Thoracic aorta endothelial cell (primary cell): ENCODE measurements at places on chromosomes 12 and 14. TPM values are rescaled to one million over a fixed set of nuclear protein-coding genes. Genes with fewer than 3 reads are reported as not detected.

ARMH4 gene
- 1.4 and 1.9 TPM in 2 replicates for total RNA-seq

KRT2 gene
- total RNA-seq, result not detected in 2 replicates

C1S gene
- total RNA-seq, result 0.57 and 1.2 TPM in 2 replicates

KERA gene
- not detected in 2 replicates for total RNA-seq

ANKRD33 gene
- total RNA-seq, result 0.27 and 0.86 TPM in 2 replicates

A2ML1 gene
- not detected in 2 replicates for total RNA-seq

SLC7A8 gene
- total RNA-seq, result 1.1 and 2.4 TPM in 2 replicates

DTX3 gene
- total RNA-seq, result 4.1 and 6.5 TPM in 2 replicates

BCL7A gene
- 7.0 and 10.6 TPM in 2 replicates for total RNA-seq

VASH1 gene
- 52.8 and 54.5 TPM in 2 replicates for total RNA-seq

PPFIA2 gene
- total RNA-seq, result 0.27 TPM in 1 of 2 replicates, not detected in the other

FBLN5 gene
- total RNA-seq, result 2.9 and 6.3 TPM in 2 replicates

DPPA3 gene
- total RNA-seq, result not detected in 2 replicates

NFE2 gene
- total RNA-seq, result not detected in 2 replicates

NKX2-1 gene
- total RNA-seq, result not detected in 2 replicates

EGLN3 gene
- 3.6 and 4.9 TPM in 2 replicates for total RNA-seq

ESRRB gene
- under 0.01 TPM in 1 of 2 replicates, not detected in the other for total RNA-seq

ITGA5 gene
- total RNA-seq, result 876 and 1,083 TPM in 2 replicates

LMBR1L gene
- 58.9 and 62.1 TPM in 2 replicates for total RNA-seq

CAPS2 gene
- 4.0 and 6.3 TPM in 2 replicates for total RNA-seq

ADAMTS20 gene
- total RNA-seq, result not detected in 2 replicates

CARMIL3 gene
- 0.14 TPM in 1 of 2 replicates, not detected in the other for total RNA-seq

CACNA1C gene
- not detected in 2 replicates for total RNA-seq

KCNC2 gene
- not detected in 2 replicates for total RNA-seq

ZNF385A gene
- total RNA-seq, result 1.9 and 2.3 TPM in 2 replicates

LRTM2 gene
- not detected in 2 replicates for total RNA-seq

SLCO1C1 gene
- total RNA-seq, result 1.6 and 2.5 TPM in 2 replicates

HOXC5 gene
- not detected in 2 replicates for total RNA-seq

KCNA1 gene
- not detected in 2 replicates for total RNA-seq

RNASE7 gene
- not detected in 2 replicates for total RNA-seq

KRT7 gene
- 206 and 443 TPM in 2 replicates for total RNA-seq

SERPINA10 gene
- not detected in 2 replicates for total RNA-seq

NAA30 gene
- 46.6 and 55.7 TPM in 2 replicates for total RNA-seq
